Glutamatergic neuron (in vitro differentiated cells): ENCODE measurements at places on chromosomes 16 and 17. TPM values are rescaled to one million over a fixed set of nuclear protein-coding genes. Genes with fewer than 3 reads are reported as not detected.

CLEC3A gene
- total RNA-seq = not detected

DNA sequence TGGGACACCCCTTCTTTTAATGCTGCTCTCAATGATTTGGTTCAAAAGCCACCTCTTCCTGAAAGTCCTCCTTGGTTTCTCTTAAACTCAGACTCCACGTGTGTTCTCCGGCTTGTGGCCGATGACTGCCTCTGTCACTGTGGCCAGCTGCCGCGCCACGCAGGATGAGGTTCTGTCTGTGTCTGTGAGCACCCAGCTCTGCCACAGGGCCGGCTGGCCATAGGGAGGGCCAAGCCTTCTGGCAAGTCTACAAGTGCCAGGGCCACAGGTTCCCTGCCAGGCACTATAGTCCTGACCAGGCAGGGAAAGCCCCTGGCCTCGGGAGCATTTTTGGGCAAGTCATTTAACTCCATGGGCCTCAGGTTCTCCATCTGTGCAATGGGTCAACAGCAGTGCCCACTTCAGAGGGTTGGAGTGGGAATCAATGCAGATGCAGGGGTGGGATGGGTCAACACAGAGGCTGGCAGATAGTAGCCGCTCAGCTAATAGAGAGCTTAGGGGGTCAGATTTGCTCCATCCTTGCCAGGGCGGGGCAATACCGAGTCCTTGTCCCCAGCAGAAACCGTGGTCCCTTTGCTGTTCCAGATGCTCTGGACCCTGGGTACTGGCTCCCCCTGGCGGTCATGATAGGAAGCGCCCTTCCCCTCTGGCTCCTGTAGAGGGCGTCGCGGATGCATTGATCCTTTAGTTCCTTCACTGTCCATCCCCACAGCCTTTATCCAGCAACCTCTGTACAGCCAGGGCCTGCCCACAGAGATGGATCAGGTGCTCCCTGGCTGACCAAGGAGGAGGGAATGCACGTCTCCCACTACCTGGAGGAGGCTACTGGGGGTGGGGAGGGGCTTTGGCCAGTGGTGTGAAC lies 19.3 kb upstream of the ADGRG3 start:
- peak; percentile 87 for DNase-seq

GRCh38 chr17:48722915-48723422 lies at the start of gene PRAC2:
PRAC2 (plus strand) TSS chr17:48723185; CDS start chr17:48724411, 1,226 bp downstream.
- DNase-seq = no peak

DNA sequence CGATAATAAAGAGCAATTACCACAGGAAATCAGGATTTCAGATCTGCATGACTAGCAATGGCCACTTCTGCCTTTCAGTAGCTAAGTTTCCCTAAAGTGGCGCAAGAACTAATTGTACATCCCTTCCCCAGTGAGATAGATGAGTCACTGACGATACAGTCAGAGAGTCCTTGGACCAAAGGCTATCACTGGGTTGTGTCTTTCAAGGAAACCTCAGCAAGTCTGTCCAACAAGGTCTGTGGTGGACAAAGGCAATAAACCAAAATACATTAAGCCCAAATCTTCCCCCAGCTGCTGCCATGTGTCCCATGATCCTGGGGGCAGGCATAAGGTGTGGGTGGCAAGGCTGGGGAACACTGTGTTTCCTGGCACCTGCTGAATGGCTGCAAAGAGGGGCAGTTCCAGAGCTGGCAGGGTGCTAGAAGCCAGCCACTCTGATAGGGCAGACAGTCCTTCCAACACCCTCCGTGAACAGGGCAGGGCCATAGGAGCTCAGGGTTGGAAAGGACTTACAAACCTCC lies 20.5 kb upstream of the MTMR4 start:
- DNase-seq = no peak

DNA sequence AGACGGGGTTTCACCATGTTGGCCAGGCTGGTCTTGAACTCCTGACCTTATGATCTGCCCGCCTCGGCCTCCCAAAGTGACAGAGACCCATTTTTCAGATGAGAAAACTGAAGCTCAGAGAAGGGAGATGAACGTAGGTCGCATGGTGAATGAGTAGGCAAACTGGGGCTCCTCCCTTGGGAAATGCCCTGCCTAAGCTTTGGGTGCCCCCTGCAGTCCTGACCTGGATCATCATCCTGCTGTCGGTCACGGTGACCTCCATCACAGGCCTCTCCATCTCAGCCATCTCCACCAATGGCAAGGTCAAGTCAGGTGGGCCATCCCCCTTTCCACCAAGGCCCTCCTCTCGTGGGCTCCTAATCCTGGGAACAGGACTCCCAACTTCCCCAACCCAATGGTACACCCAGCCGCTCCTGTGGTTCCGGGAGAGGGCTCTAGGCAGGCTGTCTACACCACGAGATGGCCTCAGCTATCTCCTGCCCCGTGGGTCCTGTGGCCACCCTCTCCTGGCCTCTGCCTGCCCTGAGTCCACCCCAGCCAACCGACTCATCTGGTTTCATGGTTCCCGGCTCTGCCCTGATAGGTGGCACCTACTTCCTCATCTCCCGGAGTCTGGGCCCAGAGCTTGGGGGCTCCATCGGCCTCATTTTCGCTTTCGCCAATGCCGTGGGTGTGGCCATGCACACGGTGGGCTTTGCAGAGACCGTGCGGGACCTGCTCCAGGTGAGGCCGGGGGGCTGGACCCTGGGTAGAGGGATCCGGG lies 4.7 kb downstream of the SLC12A3 start:
- DNase-seq = no peak

- no peak for DNase-seq
These were observed 831.0 kb upstream of the EEF2KMT start for GRCh38 chr16:5928476-5929065.

DNA sequence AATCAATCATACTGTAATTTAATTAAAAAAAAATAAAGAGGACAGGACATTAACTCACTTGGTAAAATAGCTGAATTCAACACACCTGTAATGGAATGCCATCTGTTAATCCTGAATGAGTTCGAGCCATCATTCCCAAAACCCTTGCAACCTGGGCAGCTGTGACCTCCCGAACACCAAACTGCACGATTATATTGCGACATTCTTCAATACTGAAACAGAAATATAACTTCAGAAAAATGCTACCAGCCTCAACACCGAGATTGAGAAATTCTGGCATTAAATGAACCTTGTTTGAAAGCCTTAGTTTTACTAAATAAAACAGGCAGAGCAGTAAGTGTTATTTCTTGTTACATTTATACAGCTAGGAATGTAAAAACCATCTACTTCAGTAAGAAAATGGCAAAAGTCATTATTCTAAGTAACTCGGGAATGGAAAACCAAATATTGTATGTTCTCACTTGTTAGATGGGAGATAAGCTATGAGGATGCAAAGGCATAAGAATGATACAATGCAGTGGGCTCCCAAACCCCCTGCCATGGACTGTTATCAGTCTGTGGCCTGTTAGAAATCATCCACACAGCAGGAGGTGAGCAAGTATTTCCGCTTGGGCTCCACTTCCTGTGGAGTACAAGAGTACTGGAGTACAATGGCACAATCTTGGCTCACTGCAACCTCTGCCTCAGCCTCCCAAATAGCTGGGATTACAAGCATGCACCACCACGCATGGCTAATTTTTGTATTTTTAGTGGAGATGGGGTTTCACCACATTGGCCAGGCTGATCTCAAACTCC lies 46.5 kb downstream of the CNOT1 start:
- no peak for DNase-seq

- DNase-seq = no peak
These were observed 24.1 kb downstream of the SLC7A5 start for GRCh38 chr16:87845213-87845612.

DNA sequence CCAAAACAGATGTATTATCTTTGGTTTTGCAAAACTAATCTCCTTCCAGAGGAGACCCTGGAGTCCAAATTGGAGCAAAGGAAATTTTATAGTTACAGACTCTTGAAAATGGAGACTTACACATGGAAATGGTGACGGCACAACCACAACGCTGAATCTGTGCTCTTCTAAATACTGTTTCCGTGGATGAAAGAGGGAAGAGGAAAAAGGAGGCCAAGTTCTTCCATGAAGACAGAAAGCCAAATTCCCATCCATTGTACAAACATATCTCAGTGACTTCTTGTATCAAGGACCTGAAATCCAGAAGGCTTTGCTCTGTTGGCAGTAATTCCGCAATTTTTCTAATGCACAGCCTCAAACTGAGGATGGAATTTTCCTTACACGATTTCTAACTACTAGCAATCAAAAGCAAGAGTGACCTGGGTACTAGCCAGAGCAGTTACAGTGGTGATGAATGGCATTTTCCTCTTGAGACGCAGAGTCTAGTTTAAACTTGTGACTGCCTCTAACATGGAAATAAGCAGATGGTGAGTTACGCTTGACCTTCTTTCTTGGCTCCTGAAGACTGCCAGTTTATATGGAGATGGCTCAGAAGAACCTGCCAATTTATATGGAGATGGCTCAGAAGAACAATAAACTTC lies 38.5 kb downstream of the VPS53 start:
- DNase-seq = no peak

DNA sequence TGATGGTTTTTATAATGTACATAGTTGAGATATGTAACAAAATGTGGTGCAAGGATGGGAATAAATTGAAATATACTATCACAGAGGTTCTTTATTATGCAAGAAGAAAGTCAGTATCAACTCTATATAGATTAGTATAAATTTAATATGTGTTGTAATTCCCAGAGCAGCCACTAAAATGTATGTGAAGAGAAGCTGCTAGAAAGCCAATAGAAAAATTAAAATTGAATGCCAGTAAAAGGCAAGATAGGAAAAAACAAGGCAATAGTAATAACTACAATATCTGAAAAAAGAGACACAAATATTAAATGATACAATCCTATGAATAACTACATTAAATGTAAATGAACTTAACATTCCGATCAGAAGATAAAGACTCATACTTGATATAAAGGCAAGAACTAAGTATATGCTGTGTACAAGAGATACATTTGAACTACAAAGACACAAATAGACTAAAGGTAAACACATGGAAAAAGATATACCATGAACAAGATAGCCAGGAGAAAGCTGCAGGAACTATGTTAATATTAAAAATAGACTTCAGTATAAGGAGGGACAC lies 92.0 kb downstream of the ABCA8 start:
- no peak for DNase-seq
